NCI-H1417 (cell line): ENCODE measurements at places on chromosomes 16 and 17.
A peak's percentile ranks its signal among the peaks of the same experiment; 100 is the strongest.

- DNase-seq = no peak
Observed at GRCh38 chr17:1374431-1375177, 25.4 kb downstream of the YWHAE start.

- no peak for DNase-seq
Observed at GRCh38 chr17:2067608-2068024, 12.7 kb downstream of the HIC1 start.

GRCh38 chr17:28515518-28515917, 9.4 kb downstream of the FOXN1 start:
- DNase-seq = no peak

DNA sequence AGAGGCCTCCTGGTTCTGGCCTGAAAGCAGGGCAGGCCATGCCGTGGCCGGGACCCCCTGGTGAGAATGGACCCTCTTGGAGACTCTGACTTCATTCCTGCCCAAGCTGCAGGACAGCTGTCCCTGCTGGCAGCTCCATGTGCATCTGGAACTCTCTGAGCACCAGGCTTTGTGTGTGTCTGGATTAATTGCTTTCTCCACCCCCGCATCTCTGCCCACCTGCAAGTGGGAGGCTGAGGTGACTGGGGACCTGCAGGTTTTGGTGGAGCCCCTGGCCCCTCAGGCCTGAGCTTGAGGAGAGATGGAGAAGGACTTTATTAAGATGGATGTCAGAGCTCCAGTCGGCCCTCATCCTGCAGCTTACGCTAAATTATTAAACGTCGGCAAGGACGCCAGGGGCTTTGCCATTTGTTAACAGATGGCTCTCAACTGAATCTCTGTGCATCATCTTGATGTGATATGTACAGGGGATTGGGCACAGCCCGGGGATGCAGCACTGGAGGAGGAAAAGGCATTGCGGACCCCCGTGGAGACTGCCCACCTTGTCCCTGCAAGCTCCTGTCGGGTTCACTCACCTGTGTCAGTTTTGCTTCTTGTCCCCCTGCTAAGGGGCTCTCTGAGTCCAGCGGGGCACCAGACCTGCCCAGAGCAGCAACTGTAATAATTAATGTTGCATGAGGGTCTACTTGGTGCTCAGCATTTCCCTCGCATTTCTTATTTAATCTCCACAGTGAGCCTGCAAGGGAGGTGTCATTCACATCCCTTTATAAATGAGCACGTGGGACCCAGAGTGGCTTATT, 154.1 kb upstream of the RPL38 start:
- no peak for DNase-seq

DNA sequence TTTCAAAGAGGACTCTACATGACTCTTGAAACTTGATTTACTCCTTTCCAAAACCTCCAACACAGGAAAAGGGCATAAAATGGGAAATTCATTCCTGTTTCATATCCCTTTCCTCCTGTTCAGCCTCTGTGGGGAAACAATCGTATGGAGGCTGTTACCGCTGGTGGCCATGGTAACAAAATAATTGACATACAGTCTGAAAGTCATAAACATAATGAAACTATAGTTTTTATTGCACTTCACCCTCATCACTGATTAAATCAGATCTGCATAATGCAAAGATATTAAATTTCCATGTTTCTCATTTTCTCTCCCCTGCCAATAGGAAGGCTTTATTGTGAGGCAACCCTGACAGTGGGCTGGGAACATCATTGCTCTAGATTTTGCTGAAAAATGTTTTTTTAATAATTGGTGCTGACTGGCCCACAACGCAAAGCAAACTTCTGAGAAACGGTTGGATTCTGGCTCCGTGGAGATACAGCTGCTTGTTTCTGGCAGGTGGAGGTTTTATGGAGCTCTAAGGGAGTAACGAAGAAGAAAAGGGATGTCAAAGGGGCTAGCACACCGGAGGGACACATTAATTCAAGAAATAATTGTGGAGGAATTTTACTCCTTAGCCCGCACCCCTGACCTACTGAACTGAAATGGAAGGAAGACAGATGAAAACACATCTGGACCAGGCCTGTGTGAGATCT, 154.2 kb upstream of the SHISA6 start:
- DNase-seq = no peak

DNA sequence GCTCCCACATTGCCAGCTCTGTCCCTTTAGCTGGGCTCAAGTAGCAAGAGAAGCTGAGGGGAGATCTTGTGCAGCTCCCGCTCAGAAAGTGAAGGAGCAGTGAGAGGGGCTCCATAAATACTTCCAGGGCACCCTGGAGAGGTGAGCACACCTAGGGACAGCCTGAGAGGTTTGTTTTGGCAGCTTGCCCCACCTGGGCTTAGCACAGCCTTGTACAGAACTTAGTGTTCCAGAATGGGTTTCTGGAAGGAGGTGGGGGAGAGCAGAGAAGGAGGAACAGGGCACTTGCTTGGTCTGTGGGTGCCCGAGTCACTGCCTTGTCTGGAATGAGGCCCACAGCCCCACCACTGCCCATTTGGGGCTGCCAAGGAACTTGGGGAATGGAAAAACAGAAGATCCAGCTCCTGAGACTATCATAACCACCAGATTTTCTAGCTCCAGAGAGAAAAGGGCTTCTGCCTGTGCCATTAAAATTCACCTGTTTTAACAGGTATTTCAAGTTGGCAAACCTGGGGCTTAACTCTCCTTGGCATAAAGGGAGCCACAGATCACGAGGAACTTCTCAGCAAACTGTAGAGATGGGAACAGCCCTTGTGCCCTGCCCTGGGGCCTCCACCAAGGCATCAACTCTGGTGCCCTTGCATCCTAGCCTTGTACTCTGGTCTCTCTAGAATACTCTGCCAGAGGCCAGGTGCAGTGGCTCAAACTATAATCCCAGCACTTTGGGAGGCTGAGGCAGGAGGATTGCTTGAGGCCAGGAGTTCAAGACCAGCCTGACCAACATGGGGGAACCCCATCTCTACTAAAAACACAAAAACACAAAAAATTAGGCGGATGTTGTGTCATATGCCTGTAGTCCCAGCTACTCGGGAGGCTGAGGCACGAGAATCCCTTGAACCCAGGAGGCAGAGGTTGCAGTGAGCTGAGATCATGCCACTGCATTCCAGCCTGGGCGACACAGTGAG, 1.9 kb downstream of the PRR15L start:
- peak; percentile 67 for DNase-seq
